Right renal pelvis (tissue), 4 donors: ENCODE measurements at places on chromosomes 7 and 10. TPM values are rescaled to one million over a fixed set of nuclear protein-coding genes. Genes with fewer than 3 reads are reported as not detected.

DNA sequence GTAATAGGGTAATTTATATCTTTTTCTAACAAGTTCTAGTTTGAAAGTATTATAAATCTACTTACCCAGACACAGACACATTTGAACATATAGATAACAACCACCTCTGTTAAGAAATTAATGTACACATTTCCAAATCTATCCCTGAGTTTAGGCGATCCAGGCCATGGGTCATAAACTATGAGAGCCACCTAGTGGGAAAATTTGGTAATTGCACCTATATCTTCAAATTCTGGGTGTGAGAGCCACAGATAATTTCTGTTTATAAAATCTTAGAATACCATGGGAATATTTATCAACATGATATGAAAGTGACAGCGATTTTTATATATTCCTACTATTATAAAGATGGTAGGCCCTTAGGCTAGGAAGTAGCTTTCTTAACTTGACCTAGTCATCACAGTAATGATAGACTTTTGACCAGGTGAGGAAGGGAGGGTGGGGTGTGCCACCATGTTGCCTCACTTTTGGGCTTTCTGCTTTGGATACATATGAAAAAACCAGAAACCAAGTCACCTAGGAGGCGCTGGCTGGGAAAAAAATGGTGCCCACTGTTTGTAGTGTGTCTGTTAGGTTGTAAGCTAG lies 8.0 kb upstream of the EPHA1 start:
- DNase-seq, result no peak

DNA sequence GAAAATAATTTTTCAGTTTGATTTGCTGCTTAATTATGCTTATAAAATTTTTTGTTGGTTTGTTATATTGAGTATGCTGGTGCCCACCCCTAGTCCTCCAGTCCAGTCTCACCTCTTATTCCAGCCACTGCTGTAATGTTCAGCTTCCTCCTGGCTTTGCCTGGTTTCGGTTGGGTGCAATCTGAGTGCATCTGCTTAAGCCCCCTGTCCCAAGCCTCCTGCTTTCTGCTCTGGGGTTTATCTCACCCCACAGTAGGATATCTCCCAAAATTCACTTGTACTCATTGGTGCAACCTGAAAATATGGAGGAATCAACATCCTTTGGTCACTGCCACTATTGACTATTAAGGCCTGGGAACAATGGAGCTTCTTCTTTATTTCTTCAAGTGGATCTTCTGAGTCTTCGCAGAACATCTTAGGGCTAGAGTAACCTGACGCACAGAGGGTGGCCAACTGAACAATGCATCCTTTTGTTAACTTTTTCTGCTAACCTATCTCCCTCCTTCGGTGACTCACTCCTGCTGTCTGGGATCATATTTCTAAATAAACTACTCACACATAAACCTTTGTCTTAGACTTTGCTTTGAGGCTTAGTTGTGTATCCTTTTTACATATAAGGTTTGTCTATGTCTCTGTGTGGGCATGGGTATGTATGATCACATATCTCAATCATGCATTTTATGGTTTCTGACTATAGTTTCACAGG lies 19.1 kb upstream of the SOSTDC1 start:
- no peak for DNase-seq

The HABP2 gene
- 0.41 TPM for polyA plus RNA-seq

The RARRES2 gene
- polyA plus RNA-seq, result 36.8 TPM

The RAPGEF5 gene
- 39.4 TPM for polyA plus RNA-seq
